ENCODE measurements at places on chromosomes 2 and 18.

DNA sequence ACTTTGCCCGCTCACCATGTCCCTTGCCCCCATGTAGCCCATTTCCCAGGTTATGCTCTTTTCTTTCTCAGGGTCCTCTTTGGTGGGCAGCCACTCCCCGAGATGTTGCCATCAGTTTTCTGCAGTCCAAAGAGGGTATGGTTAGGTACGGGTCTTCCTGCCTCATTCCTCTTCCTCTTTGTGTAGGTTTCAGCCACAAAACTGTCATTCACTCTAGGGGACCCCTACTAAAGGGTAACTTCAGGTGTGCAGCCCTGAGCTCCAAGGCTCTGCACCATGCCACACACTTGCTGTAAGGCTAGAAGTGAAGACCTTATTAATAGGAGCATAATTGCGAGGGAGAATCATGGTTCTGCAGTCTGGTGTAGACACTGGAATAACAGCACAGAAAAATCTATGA lies 99.8 kb upstream of the ZNF397 start:
- no peak for DNase-seq

DNA sequence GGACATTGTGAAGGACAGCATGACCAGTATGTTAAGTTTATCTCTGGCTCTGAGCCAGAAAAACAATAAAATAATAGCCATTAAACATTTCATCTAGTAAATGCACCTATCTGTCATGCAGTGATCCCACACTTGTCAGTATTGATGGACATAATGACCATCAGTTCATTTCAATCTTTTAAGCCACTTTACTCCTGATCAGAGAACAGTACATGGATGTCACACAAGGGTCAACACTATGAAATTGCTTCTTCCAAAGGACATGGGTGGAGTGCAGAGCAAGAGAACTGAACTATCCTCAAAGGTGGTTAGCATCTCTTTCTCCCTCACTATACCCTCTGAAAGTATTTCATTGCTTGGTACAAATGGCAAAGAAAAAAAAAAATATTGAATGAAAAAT lies 816.0 kb upstream of the GYPC start:
- DNase-seq = no peak

- DNase-seq = no peak
Observed at GRCh38 chr2:76197428-76197827, 486.7 kb upstream of the GCFC2 start.

- no peak for DNase-seq
Observed at GRCh38 chr2:47899915-47900816, 6.1 kb downstream of the FBXO11 start.

- no peak for DNase-seq
Observed at GRCh38 chr2:42348113-42348805, 12.8 kb downstream of the COX7A2L start.

DNA sequence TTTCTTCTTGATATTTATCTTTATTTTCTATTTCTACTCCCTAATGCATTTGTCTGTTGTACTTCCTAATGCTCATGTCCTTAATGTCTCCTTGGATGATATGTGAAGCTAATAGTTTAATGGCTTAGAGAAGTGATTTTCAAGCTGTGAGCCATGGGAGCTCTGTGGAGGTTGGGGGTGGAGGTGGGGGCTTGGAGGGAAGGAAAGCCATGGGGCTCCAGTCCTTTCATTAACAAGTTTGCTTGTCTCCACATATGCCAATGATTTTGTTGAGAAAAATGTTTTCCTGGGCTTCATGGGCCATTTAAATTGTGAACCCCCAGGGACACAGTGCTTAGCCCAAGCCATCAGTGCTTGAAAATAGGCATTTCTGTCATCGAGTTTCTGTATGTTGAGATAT lies 264.1 kb downstream of the SCG2 start:
- no peak for DNase-seq

- no peak for DNase-seq
Observed at GRCh38 chr2:72889991-72890390, 2.8 kb downstream of the SPR start.

GRCh38 chr2:207497596-207497995 lies 32.2 kb upstream of the CREB1 start:
- DNase-seq = no peak

DNA sequence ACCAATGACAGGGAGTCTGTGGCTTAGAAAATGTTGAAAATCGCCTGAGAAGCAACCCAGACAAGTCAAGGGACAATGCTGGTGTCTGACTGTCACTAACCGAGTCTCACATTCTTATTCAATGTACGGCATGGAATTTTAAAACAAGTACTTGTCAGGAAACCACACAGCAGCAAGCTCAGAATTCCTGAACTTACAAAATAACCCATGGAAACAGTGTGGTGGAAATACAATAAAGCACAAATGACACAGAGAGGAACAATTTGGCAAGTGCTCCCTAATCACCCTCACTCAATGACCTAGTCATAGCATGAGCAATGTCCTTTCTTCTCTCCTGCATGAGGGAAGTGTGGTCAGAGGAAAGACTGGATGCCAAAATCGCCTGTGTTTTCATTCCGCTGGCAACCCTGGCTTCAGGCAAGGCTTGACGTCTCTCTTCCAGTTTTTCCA lies 154.0 kb downstream of the SATB2 start:
- no peak for DNase-seq

DNA sequence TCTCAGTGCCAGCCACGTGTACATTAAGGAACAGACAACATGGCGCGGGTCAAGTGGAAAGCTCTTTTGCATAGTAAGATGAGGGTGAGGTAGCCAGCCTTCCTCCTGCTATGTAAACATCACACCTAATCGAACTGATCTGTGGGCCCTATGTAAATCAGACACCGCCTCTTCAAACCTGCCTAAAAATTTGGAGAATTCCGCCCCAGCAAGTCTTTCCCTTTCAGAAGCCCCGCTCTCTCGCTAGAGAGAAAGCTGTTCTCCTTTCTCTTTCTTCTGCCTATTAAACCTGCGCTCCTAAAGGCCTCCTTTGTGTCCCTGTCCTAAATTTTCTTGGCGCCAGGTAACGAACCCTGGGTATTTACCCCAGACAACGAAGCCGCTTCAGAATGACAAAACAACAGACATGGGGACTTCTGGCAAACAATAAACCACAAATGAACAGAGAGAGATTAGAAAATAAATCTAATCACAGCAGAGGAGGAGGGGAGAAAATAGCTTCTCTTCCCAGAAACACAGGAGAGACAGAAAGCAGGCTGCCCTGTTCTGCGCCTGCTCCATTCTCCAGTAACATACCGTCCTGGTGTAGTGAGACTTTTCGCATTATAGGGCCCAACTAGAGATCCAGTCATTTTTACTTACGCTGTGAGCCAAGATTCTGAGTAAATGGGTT lies 31.9 kb upstream of the CYP1B1 start:
- no peak for DNase-seq

GRCh38 chr18:10805587-10806118 lies 279.8 kb downstream of the NAPG start:
- DNase-seq = no peak

DNA sequence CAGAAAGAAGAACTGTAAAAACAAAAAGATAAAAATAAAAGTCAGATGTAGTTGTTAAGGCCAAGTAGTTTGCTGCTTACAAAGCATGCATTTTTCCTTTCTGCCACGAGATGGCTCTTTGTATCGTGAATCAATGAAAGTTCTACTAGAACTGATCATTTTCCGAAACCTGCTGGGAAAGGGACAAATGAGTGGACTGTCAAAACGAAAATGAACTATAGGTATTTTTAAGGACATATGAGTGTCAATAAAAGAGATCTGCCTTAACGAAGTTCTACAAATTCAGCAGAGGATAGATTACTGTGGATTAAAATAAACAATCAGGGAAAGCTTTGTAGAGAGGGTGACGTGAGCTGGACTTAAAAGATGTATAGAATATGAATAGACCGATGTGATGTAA lies 15.0 kb upstream of the ELOA2 start:
- DNase-seq = no peak

- no peak for DNase-seq
Observed at GRCh38 chr2:163692611-163693482, 43.0 kb downstream of the FIGN start.

DNA sequence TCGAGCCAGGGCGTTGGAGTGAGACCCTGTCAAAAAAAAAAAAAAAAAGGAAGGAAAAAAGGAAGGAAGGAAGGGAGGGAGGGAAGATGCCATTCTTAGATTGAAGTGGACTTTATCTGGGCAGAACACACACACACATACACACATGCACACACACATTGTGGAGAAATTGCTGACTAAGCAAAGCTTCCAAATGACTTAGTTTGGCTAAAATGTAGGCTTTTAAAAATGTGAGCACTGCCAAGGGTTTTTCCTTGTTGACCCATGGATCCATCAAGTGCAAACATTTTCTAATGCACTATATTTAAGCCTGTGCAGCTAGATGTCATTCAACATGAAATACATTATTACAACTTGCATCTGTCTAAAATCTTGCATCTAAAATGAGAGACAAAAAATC lies 564 bp upstream of the TTR start:
- no peak for DNase-seq

DNA sequence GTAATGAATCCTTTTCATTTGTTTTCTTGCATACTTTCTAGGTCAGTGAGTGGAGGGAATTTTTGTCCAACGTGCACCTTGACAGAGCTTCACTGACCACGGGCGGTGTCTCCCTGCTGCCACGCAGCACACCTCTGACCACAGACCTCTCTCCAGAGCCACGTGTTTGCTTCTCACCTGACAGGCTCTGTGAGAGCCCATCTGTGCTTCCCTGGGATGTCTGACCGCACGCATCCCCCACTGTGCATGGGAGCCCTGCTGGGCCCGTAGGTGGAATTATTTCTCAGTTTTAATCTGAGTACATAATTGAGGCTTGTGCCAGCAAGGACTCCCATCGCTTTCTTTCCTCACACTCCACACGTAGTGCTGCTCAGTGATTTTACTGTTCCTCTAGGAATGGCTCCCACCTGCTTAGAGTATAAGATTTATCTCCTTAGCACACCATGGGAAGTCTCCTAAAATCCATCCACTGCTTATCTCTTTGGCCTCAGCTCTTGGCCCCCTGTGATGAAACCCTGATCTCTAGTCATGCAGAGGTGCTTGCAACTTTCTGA lies 482.6 kb downstream of the TSN start:
- DNase-seq = no peak

GRCh38 chr18:79733986-79734770 lies 54.6 kb downstream of the CTDP1 start:
- no peak for DNase-seq

- DNase-seq = no peak
Observed at GRCh38 chr18:3703732-3704176, 253.8 kb downstream of the TGIF1 start.

DNA sequence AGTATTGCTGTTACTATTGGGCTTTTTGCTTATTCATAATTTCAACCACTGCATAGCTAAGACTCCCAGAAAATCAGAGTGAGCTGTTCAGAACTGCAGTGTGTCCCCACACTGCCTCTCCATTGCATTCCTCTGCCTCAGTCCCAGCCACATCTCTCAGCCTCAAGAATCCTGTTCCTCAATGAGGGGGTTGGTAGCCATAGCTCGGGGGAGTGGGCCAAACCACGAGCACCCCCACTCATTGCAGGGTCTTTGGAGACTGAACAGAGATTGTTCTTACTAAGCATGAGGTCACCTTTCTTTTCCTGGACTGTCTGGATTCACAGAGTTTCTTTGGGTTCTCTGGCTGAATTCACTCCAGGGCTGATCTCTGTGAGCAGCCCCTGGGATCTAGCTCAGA lies 161.1 kb downstream of the GFPT1 start:
- DNase-seq = no peak

GRCh38 chr18:22044474-22045220 lies 124.7 kb upstream of the GATA6 start:
- no peak for DNase-seq

DNA sequence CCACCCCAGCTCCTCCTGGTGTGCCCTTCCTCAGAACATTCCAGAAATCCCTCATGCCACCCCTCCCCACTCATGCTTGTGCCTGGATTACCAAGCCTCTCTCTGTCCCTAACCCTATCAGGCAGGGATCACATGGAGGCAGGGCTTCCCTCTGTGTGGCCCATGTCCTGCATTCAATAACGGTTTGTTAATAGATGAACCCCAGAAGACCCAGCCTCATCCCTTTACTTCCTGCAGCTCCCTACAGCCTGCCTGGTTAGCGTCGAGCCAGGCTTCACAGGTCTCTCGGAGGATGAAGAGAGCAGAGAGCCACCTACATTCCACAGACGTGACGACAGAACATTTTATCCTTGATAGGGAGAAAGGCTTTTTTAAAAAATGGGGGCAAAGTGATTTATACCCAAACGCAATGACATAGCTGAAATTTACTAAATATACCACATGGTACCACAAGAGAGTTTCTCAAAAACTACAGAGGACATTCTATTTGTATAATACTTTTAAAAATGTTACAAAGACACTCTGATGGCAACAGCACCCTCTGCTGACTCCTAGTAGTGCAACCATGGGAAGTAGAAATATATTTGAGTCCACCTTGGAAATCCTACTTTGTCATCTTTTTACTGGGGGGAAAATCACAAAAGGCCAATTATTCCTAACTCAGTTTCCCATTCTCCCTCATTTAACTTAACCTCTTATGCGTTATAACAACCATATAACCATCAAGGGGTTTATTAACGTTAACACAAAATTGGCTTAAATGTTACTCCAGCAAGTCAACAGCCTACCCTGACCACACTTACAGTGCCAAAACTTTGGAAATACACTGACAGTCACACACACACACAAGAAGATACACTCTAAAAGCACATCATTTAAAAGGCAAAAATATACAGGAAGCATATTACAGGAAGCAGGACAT lies 30.7 kb downstream of the FBXO15 start:
- DNase-seq = no peak

DNA sequence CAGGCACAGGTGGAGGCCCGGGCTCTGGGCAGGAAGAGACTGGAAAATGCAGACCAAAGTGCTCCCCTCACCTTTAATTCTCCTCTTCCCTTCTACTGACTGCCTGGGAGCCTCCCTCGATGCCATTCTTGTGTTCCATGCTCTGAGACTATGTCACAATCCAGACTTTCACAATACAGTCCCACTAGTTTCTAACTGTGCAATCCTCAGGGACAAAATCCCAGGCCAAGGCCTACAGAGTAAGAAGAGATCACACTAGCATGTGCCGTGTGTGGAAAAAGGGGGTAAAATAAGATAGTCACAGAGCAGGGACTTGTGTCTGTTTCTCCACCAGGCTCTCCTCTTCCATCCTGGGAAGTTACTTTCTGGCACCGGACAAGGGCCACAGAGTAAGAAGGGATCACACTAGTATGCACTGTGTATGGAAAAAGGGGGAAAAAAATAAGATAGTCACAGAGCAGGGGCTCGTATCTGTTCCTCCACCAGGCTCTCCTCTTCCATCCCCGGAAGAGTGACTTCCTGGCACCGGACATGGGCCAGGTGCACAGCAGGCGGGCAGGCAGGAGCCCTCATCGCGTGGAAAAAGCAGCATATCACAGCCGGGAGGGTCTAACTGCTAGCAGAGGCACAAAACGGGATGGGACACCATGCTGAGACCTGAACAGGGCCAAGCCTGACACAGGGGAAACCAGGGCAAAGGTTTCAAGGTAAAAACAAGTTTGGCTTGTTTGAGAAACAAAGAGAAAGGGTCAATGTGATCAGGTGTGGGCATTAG lies 9.6 kb downstream of the CYB5A start:
- no peak for DNase-seq

GRCh38 chr2:240989451-240990265 lies 8.8 kb upstream of the SNED1 start:
- no peak for DNase-seq

GRCh38 chr2:84971510-84972206 lies 697 bp downstream of the KCMF1 start:
- no peak for DNase-seq

GRCh38 chr2:19684516-19684915 lies 217.3 kb downstream of the TTC32 start:
- DNase-seq = no peak
